ENCODE measurements at places on chromosomes 13 and 19.
A peak's percentile ranks its signal among the peaks of the same experiment; 100 is the strongest.

DNA sequence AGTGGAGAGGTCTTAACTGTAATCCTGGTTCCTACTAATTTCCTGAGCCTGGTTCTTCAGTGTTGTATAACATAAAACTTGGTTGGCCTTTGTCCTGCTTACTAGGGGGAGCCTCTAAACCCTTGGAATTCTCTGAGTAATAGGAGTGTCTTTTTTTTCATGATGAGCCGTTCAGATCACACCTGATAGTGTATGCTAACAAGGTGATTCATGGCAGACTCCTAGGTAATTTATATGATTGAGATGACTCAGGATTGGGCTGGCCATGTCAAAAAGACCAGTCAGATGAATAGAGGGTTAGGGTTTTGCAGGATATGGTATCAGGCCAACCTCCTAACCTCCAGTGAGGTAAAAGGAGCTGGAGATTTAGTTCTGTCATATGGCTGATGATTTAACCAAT, 135.8 kb upstream of the KLF12 start:
- no peak for DNase-seq

DNA sequence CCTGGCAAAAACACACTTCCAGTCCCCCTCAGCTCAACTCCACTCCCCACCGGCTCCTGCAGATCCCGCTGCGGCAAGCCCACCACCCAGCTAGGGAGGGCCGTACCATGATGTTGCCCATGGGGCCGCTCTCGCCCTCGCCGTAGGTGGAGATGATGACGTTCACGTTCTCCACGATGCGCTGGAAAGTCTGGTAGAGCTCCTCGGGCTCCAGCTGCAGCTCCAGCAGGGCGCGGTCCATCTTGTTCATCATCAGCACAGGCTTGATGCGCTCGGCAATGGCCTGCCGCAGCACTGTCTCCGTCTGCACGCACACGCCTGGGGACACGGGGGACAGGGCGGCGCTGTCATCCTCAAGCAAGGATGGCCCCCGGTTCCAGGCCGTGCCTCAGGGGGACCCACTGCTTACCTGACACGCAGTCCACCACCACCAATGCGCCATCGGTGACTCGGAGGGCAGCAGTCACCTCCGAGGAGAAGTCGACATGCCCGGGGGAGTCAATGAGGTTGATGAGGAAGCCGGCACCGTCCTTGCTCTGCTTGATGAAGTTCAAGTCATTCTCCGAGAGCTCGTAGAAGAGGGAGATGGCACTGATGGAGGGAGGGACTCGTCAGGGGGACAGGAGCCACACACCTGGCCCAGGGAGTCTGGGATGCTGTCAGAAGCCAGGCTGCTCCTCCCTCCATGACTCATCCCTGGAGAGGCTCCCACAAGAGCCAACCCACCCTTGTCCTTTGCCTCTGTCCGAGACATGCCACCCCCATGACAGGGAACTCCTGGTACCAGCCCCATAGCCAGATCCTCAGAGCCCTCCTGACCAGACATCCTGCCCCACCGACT, 2.3 kb downstream of the EEF2 start:
- DNase-seq, result no peak

GRCh38 chr13:35718084-35718483, 241.6 kb upstream of the MAB21L1 start:
- no peak for DNase-seq

DNA sequence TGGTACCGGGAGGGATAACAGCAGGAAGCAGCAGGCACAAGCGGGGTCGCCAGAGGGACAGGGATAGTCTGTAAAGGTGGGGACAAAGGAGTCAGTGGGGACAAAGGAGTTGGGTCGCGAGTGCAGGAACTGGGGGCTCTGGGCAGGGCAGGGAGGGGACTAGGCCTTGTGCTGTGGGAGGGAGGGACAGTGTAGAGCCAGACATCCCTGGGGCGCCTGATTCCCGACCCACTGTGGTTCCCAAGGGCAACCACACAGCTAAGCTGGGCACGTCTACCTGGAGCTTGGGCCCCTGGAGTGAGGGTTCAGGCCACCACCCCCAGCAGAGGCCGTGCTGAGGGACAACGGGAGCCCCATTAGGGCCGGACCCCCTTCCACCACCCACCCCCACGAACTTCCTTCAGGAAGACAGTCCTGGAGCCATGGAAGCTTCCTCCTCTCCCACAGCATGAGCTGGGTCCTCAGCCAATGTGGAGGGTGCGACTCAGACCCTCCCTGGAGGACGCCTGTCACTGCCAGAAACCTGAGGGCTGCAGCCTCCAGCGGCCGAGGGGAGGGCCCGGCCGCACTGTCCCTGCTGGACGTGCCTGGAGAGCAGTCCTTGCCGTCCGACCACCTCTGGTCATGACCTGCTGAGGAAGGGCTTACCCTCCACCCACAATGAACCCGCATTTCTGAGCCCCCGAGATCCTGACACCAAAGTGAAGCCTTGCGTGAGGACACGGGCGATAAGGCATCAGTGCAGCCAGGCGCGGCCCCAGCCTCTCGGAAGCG, 77.9 kb downstream of the SPACA7 start:
- DNase-seq, result no peak

- DNase-seq, result peak; percentile 35
Measured at GRCh38 chr19:11377237-11377636, 2.8 kb downstream of the SWSAP1 start.

DNA sequence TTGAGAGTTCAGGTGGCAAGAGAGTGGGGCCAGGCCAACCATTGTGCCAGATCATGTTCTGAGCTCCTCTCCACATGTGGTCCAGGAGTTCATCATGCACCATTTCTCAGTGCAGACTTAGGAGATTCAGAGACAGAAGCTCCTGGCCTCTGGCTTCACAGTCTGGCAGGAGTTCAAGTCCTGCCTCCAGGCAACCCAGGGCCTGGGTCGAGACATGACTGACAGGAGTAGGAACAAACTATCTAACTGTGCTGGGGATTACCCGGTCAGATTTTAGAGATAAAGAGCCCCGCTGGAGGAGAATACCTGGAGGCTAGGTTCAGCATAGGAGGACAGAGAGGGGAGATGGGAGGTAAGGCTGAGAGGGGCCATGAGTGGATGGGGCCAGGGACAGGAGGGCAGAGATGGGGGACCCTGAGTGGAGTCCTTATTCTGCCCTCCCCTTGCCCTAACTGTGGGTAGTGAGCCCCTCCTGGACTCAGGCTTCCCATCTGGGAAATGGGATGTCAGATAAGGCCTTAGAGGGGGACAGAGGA, 906 bp upstream of the CYP4F11 start:
- DNase-seq, result peak; percentile 2

DNA sequence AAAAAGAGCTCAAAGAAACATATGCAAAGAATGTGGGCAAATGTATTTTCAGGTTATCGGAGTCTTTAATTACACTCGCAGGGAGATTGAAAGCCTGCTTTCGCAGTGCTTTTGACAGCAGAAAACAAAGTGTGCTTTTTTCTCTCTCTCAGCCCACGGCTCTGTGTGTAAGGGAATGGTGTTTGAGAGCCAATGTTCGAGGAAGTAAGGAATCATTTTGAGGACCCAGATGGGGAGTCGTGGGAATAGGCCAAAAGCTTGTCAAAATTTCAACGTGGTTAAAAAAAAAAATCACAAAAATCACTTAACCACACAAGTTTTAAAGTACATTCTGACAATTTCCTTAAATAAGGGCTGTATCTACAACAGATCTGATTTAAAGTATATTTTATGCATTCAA, 197.1 kb upstream of the IRS2 start:
- no peak for DNase-seq

DNA sequence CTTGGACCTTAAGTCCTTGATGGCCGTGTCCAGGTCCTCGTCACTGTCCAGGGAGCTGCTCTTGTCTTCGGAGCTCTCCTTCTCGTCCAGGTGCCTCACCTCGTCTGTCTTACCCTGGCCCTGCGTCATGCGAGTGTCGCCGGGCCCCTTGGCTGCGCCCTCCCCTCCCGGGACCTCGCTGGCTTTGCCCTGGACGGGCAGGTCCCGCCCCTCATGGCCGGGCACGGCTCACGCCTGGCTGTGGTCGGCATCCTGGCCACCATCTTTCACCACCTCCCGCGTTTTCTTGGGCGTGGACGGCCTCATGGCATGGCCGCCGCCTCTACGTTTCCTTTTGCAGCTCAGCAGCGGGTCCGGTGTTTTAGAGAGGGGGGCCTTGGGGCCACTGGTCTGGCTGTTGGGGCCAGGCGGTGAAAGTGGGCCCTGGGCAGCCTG, 14.8 kb downstream of the RB1 start:
- no peak for DNase-seq

DNA sequence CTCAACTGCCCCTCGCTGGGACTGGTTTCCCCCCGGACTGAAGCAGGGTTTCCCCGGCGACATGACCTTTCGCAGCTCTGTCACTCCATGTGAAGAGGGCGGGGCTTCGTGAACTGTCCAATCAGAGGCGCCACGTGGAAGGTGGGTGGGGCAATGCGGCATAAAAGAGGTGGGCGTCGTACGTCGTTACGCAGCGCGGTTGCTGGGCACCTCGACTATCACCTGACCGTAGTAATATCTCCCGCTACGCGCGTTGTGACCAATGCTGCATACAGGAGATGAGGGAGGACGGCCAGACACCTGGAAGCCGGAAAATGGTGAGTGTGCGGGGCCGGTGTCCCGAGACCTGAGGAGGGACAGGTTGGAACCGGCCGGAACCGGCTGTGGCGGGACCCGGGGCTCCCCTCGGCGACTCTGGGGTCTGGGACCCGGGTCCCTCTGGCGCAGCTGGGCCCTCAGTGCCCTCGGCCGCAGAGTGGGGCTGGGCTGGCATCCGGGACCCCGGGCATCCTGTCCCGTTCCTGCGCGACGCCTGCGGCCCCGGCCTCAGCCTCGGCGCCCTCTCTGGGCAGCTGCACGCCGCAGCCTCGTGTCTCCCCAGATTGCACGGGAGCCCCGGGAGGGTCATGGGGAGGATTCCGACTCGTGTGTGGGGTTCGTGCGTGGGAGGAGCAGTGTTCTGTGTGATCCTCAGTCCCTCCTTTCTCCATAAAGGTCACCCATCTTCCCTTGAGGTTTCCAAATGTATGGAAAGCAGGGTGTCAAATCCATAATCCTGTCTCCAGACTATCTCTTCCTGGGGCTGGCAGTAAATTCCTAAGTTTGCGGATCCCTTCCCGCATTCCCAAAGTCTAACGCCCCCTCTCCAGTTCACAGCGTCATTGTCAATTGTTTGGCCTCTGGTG, 32.2 kb downstream of the ZNF136 start:
- DNase-seq, result peak; percentile 5

- DNase-seq, result no peak
Measured at GRCh38 chr13:35979361-35979951, 151.7 kb downstream of the DCLK1 start.

DNA sequence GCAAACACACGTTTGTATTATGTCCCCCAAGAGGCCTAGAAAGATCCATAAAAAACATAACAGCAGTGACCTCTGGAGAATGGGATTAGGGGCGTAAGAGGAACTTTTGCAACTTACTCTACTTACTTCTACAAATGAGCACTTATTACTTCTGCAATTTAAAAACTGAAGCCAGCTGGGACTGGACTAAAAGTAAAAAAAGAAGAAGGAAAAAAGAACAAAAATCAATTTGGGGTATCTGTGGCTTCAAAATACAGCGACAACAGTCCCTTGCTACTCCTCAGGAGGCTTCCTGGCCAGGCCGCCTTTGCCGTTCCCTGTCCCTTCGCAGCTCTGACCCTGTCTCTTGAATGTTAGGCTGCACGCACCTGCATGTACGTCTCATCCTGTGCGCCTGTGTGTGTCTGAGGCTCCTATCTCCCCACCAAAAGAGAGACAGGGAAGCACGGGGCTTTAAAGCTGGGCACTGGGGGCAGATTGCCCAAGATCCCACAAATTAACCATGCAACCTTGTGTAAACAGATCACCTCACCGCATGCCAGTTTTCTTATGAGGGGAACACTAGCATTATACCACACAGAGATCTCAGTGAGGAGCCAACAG, 12.1 kb upstream of the FKRP start:
- DNase-seq, result no peak

DNA sequence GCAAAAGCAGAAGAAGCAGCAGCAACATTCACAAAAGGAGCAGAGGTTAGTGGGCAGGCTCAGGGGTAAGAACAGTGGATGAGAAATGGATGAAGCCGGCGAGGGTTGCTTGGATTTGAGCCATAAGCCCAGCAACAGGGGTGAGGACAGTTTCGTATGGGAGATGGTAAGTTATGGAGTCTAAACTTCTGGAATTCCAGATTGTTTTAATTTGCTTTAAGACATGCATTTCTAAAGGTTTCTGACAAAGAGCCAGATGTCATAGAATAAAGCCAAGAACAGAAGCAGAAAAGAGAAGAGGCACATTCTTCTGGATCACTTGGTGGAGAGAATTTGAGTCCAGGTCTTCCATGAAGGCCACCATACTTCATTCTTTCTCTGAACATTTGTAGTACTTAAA, 76.6 kb downstream of the TNFSF11 start:
- DNase-seq, result no peak

DNA sequence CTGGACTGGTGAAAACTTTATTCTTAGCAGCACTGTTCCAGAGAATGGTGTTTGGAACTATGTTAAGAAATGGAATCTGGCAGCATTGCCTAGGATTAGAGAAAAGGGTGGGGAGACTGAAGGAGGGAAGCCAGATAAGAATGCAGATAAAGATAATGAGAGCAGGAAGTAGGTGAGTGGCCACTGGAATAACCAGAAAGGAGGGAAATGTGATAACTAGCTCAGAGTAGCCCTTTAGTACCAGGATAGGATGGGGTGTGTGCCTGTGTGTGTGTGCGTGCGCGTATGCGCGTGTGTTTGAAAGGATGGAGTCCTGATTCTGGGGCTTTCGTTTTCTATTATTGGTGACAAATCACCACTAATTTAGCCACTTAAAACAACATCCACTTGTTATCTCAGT, 33.4 kb upstream of the FRY start:
- DNase-seq, result no peak

- DNase-seq, result no peak
Measured at GRCh38 chr13:27065582-27065981, 106.0 kb downstream of the USP12 start.

DNA sequence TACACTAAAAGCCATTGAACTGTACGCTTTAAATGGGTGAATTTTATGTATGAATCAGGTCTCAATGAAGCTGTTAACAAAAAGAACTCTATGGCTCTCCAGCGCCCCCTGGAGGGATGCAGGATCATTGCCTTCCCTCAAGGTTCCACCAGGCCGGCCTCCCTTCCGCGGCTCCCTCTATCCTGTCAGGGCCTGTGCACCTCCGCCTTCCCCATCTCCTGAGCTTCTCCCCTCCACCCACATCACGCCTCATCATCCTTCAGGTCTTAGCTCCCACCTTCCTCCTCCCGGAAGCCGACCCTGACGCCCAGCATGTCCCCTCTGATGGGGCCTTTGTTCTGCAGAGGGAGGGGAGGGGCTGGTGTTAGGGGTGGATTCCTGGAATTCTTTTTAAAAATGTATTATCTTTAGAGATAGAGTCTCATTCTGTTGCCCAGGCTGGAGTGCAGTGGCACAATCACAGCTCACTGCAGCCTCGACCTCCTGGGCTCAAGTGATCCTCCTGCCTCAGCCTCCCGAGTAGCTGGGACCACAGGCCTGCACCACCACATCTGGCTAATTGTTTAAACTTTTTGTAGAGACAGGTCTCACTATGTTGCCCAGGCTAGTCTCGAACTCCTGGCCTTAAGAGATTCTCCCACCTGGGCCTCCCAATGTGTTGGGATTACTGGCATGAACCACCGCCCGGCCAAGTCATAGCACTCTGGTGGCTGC, 27.7 kb downstream of the MEIS3 start:
- peak; percentile 72 for DNase-seq

Data from T47D (cell line).